ENCODE measurements at places on chromosomes 1 and 21. TPM values are rescaled to one million over a fixed set of nuclear protein-coding genes. Genes with fewer than 3 reads are reported as not detected.

DNA sequence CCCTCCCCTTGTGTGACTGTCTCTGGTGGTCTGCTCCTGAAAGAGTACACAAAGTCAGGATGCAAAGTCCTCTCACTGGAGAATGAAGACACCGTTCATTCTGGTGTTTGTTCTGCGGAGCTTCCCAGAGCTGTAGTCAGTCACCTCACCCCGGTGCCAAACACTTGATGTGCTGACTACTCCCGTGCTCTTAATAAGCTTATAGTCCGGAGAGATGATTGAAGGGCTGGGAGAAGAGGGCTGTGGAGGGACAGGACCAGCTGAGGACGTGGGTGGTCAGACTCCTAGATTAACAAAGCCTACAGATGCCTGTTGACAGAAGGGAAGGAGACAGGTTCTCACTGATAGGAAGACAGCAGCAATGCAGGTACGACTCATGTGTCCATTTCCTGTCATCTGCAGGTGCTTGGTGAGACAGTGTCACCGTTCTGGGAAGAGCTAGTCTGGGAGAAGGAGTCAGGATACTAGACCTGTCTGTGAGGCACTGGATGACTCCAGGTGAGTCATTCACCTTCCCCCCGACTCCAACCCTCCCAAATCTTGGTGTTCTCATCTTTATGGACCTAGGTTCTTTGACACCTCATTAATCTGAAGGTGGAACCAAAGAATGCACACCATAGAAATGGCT lies 40.4 kb upstream of the LRRN2 start:
- DNase-seq, result no peak

- no peak for DNase-seq
These were observed 12.9 kb downstream of the PIGM start for GRCh38 chr1:160018900-160019299.

- no peak for DNase-seq
These were observed 23.1 kb downstream of the GPR137B start for GRCh38 chr1:236165238-236165981.

GRCh38 chr1:24415910-24416665 lies 486 bp downstream of the NIPAL3 start:
- peak; percentile 14 for DNase-seq

- DNase-seq, result no peak
These were observed 122.2 kb downstream of the KCNN3 start for GRCh38 chr1:154747740-154748404.

Gene INKA2
- 0.07 TPM for total RNA-seq

Gene RIPPLY3
- total RNA-seq, result 0.17 TPM

- DNase-seq, result no peak
These were observed 31.0 kb downstream of the AGO4 start for GRCh38 chr1:35838693-35839245.

- peak; percentile 16 for DNase-seq
These were observed 577 bp downstream of the IKBKE start for GRCh38 chr1:206470692-206471414.

Gene ANKRD45
- total RNA-seq, result not detected

DNA sequence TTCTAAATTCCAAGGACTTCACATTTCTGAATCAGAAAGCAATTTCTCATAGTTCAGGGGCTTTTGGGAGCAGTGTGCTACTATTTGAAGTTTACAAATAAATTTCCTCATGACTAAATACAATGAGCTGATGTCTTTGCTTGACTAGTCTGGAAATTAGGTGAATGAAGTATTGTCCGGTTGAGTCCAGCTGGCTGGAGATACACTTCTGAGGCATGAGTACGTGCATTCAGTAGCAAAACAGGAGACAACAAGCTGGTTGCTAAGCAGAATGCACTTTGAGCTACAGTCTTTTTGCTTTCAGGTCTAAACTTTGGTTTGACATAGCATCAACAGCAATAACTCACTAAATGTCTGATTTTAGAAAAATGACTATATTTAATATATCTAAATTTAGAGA lies 27.1 kb downstream of the ZNHIT6 start:
- DNase-seq, result peak; percentile 4

Gene CD5L
- not detected for total RNA-seq

Gene KIF14
- 17.2 TPM for total RNA-seq

Gene LCE3E
- not detected for total RNA-seq

Gene RAB25
- 189 TPM for total RNA-seq

- no peak for DNase-seq
These were observed 12.9 kb downstream of the CAMK2N1 start for GRCh38 chr1:20472860-20473711.

DNA sequence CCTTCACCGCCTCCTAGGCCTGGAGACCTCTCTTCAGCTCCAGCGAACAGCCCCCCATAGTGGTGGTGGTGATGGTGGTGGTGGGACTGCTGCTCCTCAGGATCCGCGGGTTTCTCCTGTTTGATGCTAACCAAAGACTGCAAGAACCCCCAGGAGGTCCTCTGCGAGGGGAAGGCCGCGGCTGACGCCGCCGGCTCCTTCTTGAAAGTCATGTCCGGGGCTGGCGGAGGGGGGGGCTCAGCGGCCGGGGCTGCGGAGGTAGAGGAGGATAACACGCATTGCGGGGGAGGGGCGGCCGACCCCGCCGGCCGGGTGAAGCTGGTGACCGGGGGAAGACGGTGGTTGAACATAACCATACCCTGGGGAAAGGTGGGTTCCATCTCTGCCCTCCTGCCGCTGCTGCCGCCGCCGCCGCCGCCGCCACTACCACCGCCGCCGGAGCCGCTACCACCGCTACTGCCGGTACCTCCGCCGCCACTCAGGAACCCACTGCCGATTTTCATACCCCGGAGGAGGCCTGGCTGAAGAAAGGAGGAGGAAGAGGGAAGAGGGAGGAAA lies 554 bp downstream of the ZNF281 start:
- no peak for DNase-seq

Gene ATPAF1
- total RNA-seq, result 34.5 TPM

Gene C21orf58
- total RNA-seq, result 23.4 TPM

- no peak for DNase-seq
These were observed 35.9 kb upstream of the ATP1B1 start for GRCh38 chr1:169070547-169070946.

GRCh38 chr1:56256153-56257000 lies 323.0 kb downstream of the PLPP3 start:
- DNase-seq, result no peak

GRCh38 chr1:218345673-218346390 lies 696 bp downstream of the TGFB2 start:
- DNase-seq, result peak; percentile 70

Gene LIPI
- total RNA-seq, result not detected

Gene CD1B
- total RNA-seq, result not detected

Gene C1orf74
- 5.1 TPM for total RNA-seq

Gene TNFRSF8
- total RNA-seq, result not detected

DNA sequence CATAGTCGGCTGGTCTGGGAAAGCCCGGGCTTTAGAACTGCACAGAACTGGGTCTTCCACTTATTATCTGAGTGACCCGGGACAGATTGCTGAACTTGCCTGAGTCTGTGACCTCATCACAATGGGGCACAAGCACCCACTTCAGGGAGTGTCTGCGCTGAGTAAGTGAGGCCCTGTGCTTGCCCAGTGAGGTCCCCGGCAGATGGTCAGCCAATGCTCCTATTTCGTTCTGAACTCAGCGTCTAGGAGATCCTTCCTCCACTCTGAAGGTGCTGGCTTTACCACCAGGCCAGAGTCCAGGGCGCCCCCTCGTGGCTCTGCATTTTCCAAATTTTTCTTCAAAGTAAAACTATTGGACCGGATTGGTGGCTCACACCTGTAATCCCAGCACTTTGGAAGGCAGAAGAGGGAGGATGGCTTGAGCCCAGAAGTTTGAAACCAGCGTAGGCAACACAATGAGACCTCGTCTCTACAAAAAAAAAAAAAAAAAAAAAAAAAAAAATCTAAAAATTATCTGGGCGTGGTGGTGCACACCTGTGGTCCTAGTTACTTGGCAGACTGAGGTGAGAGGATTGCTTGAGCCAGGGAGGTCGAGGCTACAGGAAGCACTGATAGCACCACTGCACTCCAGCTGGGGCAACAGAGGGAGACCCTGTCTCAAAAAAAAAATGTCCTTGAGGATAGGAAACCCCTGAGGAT lies 61.7 kb downstream of the FCRL5 start:
- peak; percentile 90 for DNase-seq

Gene CD244
- not detected for total RNA-seq

Gene KRTAP21-2
- total RNA-seq, result not detected

GRCh38 chr1:29830383-29830782 lies 594.1 kb downstream of the PTPRU start:
- no peak for DNase-seq

DNA sequence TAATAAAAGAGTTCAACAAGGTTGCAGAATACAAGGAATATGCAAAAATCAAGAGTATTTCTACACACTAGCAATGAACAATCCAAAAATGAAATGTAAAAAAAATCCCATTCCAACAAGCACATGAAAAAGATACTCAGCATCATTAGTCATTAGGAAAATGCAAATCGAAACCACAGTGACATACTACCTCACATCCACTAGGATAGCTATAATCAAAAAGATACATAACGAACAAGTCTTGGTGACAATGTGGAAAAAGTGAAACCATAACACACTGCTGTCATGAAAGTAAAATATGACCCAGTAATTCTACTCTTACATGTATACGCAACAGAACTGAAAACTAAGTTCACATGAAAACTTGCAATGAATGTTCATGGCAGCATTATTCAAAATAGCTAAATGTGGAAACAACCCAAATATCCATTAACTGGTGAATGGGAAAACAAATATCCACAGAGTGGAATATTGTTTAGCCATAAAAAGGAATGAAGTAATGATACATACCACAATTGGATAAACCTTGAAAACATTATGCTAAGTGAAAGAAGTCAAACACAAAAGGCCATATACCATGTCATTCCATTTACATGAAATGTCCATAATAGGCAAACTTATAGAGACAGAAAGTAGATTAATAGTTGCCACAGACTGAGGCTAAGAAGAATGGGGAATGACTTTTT lies 34.3 kb downstream of the PIK3R3 start:
- no peak for DNase-seq

Gene RGS13
- not detected for total RNA-seq
